ENCODE measurements at places on chromosomes 1 and 21.

DNA sequence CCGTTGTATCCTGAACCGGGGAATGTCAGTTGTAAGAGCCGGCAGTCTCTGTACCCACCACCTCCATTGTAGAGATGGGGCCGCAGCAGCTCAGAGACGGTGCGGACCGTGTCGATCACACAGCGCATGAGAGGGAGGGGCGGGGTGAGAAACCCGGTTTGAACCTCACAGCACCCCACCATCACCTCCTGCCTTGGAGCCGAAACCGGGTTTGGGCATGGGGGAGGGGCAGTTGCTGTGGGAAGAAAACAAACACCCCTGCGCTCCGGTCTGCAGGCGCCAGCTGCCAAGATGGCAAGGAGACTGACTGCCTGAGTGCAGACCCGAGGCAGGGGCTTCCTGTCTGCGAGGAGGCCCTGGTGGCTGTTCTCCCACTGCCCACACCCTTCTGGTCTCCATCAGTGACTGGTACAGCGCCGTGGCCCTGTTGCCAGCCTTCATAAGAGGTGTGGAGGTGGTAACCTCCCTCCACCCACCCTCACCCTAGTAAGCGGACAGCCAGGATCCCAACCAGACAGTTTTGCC lies 69.2 kb upstream of the SSBP3 start:
- peak; percentile 80 for DNase-seq

- DNase-seq = no peak
Measured at GRCh38 chr1:150708595-150708994, 11.6 kb upstream of the GOLPH3L start.

- no peak for DNase-seq
Measured at GRCh38 chr1:184027826-184028695, 9.5 kb downstream of the COLGALT2 start.

- no peak for DNase-seq
Measured at GRCh38 chr1:50421366-50421748, 1.9 kb downstream of the DMRTA2 start.

- DNase-seq = no peak
Measured at GRCh38 chr21:28513428-28513827, 479.2 kb downstream of the LTN1 start.

All from CD4-positive, alpha-beta T cell treated with Interleukin-1 beta for 1 hour (primary cell).